ENCODE measurements at places on chromosomes 3 and 15. TPM values are rescaled to one million over a fixed set of nuclear protein-coding genes. Genes with fewer than 3 reads are reported as not detected.

DNA sequence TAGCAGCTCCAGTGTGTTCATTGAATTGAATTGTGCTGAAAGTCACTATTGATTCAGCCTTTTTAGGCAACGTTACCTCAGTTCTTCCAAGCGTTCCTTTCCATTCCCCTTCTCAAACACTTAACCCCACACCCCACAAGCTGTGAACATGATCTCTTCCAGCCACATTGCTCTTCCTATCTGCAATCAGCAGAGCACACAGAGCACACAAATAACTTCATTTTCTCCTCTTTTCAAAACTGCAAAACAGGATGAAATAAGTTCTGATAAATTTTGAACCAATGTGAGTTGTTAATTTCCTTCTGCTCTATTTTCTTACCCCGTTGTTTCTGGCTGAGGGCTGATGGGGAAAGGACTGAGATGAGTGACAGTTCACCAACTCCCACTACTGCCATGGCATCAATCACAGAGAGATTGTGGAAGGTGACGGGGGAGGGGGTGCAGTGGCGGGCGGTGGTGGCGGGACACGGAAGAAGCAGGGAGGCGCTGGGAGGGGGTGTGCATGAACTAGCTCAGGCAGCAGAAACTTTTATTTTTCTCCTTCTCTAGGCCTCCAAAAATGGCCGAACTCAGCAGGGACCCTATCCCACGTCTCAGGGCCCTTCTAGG lies 147.2 kb downstream of the SSR3 start:
- DNase-seq = no peak

CLASP2 gene
- total RNA-seq = 68.3 TPM

RCCD1 gene
- total RNA-seq = 20.6 TPM

DNA sequence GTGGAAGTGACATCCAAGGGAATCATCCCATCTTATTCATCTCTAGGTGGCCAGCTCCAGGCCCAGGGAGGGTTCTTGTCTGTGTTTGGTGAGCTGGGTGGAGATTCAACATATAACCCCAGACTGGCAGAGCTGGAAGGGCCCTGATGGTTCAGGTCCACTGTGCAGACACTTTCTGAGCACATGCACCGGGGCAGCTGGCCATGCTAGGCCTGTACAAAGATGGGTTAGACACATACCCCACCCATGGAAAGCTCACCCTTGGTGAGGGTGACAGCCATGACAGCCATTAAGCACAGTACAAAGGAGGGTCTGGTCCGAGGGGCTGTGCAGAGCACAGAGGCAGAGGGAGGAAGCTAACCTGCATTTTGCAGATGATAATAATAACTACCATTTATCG lies 100.4 kb downstream of the CORO2B start:
- DNase-seq = no peak

DNA sequence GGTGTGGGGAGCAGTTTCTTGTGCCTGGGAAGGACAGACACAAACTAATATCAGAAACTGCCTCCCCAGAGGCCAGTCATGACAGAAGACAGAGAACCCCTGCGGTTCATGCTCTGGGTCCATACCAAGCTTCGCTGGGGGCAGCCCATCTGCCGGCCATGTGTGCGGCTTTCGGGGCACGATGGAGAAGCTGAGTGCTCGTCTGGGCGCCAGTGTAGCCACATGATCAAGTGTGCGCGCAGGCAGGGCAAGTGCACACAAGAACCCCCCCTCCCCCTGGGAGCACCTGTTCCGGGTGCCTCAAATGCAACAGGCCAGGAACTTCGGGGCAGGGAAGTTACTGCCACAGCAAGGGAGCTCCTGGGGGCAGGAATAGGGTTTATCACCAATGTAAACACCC lies 1.8 kb downstream of the ADAMTS17 start:
- no peak for DNase-seq

DNA sequence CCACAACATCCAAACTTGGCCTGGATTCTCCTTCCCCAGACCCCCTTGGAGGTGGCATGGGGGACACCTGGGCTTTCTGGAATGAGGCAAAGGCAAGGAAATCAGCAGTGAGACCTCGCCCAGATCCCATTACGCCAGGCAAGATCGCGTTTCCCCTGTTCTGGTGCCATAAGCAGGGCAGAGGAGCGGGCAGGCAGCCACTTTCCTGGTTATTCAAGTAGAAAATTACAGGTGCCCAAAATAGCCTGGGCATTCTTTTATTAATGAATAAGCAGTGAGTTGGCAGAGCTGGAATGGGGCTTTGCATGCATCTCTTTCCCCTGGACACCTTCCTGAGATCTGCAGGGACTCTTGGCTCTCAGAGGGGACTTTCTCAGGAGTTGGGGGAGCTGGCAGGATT lies 31.5 kb upstream of the FAM107A start:
- no peak for DNase-seq

- DNase-seq = no peak
Observed at GRCh38 chr3:134419960-134420321, 45.7 kb upstream of the AMOTL2 start.

CAMP gene
- not detected for total RNA-seq

ST8SIA2 gene
- total RNA-seq = 19.7 TPM

GRCh38 chr3:118729546-118729945 lies 305.1 kb downstream of the IGSF11 start:
- DNase-seq = no peak

DNA sequence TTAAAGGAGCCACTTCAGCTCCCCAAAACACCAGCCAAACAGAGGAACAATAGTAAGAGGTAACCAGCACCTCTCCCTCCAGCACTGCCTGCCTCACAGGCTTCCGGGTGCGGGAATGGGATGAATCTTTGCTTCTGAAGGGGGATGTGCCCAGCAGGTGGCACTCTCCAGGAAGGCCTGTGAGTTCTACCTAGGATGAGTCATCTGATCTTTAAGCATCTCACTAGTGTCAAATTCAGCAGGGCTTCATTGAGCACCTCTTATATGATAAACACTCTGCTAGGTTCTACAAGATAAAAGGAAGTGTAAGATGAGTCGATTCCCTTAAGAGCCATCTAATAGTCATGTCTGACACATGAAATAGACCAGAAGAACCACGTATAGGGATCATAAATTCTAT lies 237.4 kb upstream of the UMPS start:
- no peak for DNase-seq

ARL8B gene
- 37.7 TPM for total RNA-seq

CCRL2 gene
- not detected for total RNA-seq

- DNase-seq = no peak
Observed at GRCh38 chr15:99702895-99703602, 30.2 kb downstream of the LYSMD4 start.

GRCh38 chr15:66839506-66840112 lies 137.6 kb downstream of the SMAD6 start:
- no peak for DNase-seq

- DNase-seq = no peak
Observed at GRCh38 chr3:18964640-18965039, 183.7 kb upstream of the KCNH8 start.

GRCh38 chr3:170226426-170226960 lies 4.3 kb downstream of the PRKCI start:
- DNase-seq = no peak

PCSK6 gene
- total RNA-seq = 3.6 TPM

SUSD5 gene
- 1.1 TPM for total RNA-seq

TMC3 gene
- 0.10 TPM for total RNA-seq

GRCh38 chr15:73892446-73893226 lies 19.3 kb downstream of the TBC1D21 start:
- DNase-seq = no peak

ZNF774 gene
- total RNA-seq = 9.5 TPM

SLC6A1 gene
- total RNA-seq = not detected

DNA sequence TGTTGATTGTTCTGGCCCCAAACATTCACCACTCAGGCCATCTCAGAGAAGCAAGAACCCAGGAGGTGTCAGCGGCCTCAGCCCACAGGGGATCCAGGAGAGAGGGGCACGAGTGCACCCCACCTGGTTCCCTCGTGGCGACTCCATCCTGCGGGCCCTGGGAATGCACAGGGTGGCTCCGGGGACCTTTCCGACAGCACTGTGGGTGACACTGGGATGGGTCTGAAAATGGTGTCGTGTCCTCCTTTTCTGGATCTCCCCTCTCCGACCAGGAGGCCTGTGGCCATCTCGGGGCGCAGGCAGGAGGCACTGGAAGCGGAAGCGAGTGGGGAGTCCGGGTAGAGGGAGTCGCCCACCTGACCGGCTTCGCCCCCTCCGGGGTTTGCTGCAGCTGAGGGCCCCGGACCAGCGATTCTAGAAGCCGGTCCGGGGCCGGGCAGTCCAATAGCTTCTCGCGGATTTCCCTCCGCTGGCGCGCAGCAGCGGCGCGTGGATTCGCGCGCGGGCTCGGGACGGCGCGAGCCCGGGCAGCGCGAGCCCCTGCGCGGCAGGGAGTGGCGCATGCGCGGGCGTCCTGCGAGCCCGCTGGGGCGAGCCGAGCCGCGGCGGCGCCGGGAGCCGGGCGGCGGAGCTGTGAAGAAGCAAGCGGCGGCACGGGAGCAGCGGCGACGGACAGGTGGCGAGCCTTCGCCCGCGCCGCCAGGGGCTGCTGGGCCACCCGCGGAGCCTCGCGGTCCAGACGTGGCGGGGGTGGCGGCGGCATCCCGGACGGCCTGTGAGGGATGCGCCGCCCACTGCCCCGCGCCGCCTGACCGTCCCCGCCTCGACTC lies at the start of gene DOCK3:
Gene DOCK3 (plus strand): TSS at position 579 of the 830 bp plus-strand sequence. CDS start 337 bp downstream, outside the sequence.
- peak; percentile 47 for DNase-seq

DNA sequence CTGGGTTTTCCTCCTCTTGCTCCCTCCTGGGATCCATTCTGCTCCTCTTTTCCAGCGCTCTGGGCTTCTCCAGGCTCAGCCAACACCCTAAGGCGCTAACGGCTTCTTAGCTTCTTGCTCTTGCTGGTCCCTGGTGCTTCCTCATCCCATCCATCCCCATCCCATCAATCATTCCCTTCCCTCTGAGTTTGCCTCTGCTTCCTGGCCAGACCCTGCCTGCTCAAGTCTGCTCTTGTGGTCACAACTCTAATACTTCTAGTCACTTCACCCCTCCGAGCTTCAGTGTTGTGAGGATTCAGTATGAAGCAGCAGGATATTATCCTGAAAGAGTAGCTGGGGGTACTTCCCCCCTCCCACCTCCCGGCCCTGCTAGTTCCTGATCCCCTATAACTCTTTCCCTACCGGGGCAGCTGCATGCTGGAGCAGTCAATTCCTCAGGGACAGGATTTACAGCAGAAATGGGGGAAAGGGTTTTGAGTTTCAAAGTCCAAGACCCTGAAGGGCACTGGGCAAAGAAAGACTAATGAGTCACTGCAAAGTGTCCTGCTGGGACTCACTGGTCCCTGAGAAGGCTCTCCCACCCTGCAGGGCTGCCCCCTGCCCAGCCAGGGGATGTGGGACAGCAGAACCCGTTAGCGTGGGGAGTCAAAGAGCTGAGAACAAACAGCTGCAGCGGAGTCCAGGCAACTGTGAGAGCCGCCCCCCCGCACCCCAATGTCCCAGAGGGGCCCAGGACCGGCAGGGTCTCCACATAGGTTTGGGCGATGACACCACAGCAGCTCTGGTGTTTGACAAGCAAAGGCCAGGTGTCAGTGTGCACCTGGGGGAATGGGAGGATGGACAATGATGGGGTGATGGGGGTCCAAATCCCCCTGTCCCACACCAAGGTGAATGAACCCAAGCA lies 2.3 kb upstream of the SYNM start:
- DNase-seq = no peak

GRCh38 chr3:127645371-127646015 lies 16.5 kb downstream of the PODXL2 start:
- no peak for DNase-seq

DNA sequence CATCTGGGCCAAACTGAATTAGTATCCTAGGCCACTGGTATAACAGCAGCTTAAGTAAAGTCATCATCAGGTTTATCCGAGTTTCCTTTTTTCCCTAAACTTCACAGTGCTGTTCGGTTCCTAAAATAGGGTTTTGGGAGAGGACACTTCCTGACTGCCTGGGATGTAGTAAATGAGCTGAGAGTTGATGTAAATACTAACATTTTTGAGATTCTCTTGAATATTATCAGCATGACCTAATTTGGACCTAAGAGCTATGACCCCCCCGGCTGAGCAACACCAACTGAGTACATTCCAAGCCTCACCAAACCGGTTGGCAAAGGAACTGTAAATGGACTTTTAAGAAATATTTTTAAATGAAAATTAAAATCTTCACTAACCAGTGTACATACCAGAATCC lies 78.8 kb downstream of the IL5RA start:
- DNase-seq = no peak

STAC gene
- total RNA-seq = 1.2 TPM

DNA sequence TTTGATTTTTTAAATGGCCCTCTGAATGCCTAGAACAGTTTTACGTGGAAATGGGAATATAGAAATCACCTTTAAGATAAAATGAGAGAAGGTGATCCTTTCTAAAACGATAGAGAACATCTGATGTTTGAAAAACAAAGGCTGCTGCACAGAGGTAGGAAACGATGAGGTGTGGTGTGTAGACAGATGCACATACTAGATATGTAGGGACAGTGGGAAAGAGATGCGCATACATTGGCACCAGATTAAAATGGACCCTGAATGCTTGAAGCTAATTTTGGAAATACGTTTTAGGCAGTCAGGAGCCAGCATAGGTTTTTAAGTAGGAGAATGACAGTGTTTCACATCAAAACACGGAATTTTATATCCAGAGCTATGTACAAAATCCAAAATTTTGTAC lies 29.0 kb downstream of the MAP6D1 start:
- no peak for DNase-seq

RETNLB gene
- not detected for total RNA-seq

- no peak for DNase-seq
Observed at GRCh38 chr3:125214738-125215137, 2.2 kb upstream of the SLC12A8 start.

DNA sequence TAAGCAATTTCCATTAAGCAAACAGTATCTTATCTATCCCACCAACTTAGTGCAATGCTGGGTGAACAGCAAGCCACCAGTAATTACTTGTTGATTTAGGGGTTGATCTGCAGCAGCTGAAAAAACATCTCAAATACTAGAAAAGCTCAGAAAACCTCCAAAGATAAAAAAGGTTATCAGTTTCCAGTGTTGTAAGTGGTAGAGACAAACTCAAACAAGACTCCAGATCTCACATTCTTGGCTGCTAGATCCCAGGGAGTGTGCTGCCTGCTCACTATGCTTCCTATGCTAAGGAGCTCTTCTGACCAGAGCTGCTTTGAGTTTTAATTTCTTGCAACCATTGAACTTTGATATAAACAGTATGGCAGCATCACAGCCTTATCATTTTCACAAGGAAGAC lies 11.3 kb downstream of the B3GALNT1 start:
- no peak for DNase-seq

Measured in progenitor cell of endocrine pancreas (in vitro differentiated cells).